ENCODE measurements at places on chromosomes 13 and 19. TPM values are rescaled to one million over a fixed set of nuclear protein-coding genes. Genes with fewer than 3 reads are reported as not detected.

Gene LENG9
- total RNA-seq: 2.8 TPM

Gene SULT2A1
- total RNA-seq: not detected

Gene IZUMO1
- 1.2 TPM for total RNA-seq

DNA sequence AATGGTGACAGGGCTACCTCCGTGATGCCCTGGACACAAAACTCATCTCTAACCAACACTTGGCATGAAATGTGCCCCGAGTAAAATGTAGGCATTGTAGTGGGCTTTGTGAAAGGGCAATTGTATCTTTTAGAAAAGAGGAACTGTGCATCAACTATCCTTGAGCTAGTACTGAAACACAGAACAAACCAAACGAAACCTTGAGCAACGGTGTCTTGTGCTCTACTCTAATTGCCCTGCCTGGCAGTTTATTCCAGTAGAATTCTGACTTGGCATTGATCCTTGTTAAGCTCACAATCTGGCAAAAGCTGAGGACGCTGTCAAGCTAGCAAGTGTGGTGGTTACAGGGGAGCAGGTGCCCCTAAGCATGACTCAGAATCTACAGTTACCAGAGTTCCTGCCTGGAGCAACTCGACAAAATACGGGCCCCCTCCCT is 707.1 kb upstream of the SPRY2 start:
- no peak for DNase-seq

- DNase-seq: no peak
Observed at GRCh38 chr19:3550947-3551791, 6.2 kb downstream of the MFSD12 start.

DNA sequence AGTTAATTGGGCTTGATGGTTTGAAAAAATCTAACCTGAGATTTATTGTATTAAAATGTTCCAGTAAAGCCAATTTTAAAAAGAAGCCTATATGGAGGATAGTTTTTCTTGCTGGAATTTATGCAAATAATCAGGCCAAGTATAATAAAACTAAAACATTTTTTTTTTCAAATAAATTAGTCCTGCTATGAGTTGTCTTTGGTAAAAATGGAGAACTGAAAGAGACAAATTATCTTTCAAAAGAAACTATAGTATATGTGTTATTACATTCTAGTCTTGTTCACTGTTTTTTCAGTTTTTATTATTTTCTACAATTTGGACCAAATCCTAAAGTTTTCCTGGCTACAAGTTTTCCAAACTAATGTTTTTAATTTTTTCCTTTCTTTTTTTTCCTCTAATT is 468.9 kb downstream of the UQCRFS1 start:
- DNase-seq: no peak

DNA sequence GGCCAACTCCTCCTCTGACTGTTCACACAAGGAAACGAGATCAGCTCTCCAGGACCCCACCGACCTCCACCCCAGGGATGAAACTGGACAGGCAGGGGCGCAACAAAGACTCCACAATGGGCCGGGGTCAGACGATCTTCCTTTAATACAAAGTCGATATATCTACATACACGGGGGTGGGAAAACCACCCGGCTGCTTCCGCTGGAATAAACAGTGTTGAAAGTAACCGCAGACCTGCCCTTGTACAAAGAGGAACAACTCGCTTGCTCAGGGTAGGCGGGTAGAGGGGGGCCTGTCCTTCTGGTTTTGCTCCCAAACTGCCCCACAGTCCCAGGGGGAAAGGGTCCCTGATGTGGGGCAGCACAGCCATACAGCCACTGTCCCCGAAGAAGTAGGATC is 135.2 kb downstream of the PTPRS start:
- DNase-seq: no peak

GRCh38 chr13:110274687-110275086 is 32.3 kb downstream of the COL4A1 start:
- no peak for DNase-seq

- no peak for DNase-seq
Observed at GRCh38 chr13:91661692-91662490, 263.5 kb downstream of the GPC5 start.

All from endothelial cell of umbilical vein (primary cell).